Breast epithelium (tissue), 4 donors: ENCODE measurements at places on chromosomes 1 and 21. TPM values are rescaled to one million over a fixed set of nuclear protein-coding genes. Genes with fewer than 3 reads are reported as not detected.

GRCh38 chr21:16419188-16419921 lies 689.6 kb downstream of the USP25 start:
- peak; percentile 47 for DNase-seq
- H3K4me3 ChIP-seq = peak overlapping the region; percentile 45
- no peaks in the 10 kb centered on the region for H3K4me1 ChIP-seq
- no peaks in the 10 kb centered on the region for H3K27me3 ChIP-seq
- H3K27ac ChIP-seq = peak overlapping the region; percentile 88
- H3K36me3 ChIP-seq = no peaks in the 10 kb centered on the region

Gene PROK1
- total RNA-seq = 0.73 TPM

Gene SPRR4
- not detected for total RNA-seq

Gene EPHB2
- total RNA-seq = 1.5 TPM

Gene S100A5
- total RNA-seq = not detected
